Stimulated activated CD8-positive, alpha-beta memory T cell treated with anti-CD3 and anti-CD28 coated beads, Interleukin-7, amount 100 ng/mL, for 4 hours (primary cell): ENCODE measurements at places on chromosomes 16 and 17.
A peak's percentile ranks its signal among the peaks of the same experiment; 100 is the strongest.

GRCh38 chr17:78330570-78331224 is 29.2 kb downstream of the SOCS3 start:
- DNase-seq: no peak

DNA sequence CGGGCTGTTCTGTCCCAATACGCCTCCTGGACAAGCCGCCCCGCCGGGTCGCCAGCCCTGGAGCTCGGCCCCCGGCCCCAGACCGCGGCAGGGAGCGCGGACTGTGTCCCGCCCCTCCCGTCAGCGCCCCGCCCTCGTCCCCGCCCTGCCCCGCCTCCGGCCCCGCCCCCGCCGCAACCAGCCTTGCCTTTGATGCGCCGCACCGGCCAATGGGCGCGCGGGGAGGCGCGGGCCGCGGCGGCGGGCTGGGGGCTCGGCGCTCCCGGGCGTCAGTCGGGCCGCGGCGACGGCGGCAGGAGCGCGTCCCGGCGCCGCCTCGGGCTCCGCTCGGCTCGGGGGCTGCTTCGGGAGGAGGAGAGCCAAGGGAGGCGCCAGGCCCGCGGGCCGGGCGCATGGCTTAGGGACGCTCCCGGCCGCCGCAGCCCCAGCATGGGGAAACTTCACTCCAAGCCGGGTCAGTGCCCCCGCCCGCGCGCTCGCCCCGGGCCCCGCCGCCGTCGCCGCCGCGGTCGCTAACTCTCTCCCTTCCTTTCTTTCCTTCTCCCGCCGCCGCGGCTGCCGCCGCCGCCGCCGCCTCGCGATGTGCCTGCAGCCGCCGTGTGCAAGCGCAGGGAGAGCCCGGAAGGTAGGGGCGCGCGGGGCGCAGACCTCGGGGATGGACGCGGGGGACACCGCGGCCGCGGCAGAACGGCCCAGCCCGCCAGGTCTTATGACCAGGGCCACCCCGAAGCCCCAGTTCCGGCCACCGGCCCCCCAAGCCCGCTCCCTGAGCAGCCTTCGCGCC is at the start of gene NKD1:
Gene NKD1 (plus strand): TSS at position 272 of the 784 bp plus-strand sequence. CDS start 158 bp downstream, at position 430.
- peak; percentile 65 for DNase-seq

DNA sequence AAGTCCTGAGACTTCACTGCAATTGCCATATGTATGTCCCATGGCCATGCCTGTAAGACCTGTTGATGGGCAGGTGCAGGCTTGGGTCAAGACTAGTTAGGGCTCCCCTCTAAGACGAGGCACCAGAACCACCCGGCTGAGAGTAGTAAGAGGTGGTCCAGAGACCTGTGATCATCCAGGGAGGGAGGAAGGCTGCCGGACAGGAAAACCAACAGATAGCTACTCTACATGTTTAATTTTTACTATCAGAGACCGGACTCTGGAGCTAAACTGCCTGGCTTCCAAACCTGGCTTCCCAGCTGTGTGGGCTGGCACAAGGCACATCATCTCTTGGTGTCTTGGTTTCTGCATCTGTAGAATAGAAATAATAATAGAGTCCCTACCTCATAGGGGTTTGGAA is 73.0 kb downstream of the ERCC4 start:
- no peak for DNase-seq

DNA sequence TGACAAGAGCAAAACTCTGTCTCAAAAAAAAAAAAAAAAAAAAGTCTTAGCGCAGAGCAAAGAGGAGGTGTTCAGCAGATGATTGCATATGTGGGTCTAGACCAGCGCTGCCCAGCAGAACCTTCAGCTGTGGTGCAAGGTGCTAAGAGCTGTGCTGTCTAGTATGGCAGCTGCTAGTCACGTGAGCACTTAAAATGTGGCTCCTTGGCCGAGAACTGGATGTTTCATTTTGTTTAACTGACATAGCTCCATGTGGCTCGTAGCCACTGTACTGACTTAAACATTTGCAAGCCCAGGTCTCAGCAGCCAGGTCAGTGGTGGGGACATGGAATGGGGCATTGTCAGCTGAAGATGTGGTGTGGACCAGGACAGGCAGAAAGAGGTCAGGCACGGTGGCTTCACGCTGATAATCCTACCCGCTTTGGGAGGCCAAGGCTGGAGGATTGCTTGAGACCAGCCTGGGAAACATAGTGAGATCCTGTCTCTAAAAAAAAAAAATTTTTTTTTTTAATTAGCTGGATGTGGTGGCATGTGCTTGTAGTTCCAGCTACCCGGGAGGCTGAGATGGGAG is 9.2 kb downstream of the C1QTNF1 start:
- no peak for DNase-seq

DNA sequence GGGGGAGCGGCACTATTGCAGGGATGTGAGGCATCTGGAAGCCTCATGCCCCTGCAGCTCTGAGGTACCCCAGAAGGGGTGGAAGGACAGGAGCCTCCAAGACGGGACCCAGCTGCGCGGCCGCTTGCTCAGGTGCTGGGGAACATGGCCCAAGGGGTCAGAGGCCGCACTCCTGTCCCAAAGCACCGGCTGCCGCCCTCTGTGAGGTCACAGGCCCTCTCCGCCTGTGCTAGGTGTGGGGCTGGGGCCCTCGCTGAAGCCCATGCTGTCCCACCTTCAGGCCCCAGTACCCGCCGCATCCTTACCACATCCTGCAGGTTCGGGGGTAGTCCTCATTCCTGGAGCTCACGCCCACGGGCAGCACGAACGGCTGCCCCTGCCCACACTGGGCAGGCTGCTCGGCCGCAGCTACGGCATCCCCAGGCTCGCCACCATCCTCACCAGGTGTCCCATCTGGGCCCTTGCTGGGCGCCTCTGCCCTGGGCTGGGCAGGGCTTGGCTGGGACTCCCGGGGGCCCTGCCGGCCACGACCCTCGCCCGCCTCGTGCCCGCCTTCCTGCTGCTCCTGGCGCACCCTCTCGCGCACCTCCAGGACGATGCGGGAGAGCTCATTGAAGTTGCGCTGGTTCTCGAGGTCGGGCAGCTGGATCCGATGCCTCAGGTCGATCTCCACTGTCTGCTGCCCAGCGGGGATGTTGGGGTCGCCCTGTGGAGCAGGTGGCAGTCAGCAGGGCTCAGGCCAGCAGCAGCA is 16.6 kb upstream of the C16orf95 start:
- DNase-seq: no peak

- DNase-seq: no peak
Measured at GRCh38 chr17:4643676-4644075, 2.2 kb upstream of the ALOX15 start.

- no peak for DNase-seq
Measured at GRCh38 chr16:48617104-48617705, 7.2 kb upstream of the N4BP1 start.

GRCh38 chr16:9048302-9048700 is 43.1 kb upstream of the HAPSTR1 start:
- no peak for DNase-seq

GRCh38 chr16:3829631-3830536 is 50.6 kb downstream of the CREBBP start:
- DNase-seq: no peak

GRCh38 chr17:39264119-39264518 is 38.4 kb upstream of the STAC2 start:
- DNase-seq: no peak
